Activated CD4-positive, alpha-beta T cell treated with anti-CD3 and anti-CD28 coated beads, Interleukin-2, amount 50 U/mL, for 24 hours (primary cell): ENCODE measurements at places on chromosomes 2 and 18.

DNA sequence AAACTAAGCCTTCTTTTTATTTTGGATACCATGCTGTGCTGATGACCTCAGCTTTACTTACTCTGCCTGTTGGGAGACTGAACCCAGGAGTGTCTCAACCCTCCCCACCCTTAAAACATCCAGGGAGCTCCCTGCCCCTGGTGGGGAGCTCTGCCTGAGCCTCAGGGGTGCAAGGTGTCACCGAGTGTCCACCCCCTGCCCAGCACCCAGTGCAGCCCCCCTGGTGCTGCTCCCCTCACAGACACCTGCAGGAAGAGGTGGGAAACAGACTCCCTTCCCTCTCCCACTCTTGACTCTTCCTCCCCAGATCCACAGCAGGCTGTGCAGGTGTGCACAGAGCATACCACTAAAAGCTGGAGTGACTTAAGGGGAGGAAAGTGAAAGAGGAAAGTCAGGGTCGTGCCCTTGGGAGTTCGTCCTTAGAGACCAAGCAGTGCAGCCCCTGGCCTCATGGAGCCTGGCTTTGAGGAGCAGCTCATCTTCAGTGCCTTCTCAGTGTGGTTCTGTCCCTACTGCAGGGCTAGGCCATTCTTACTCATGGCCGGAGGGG lies 51.3 kb downstream of the MYO7B start:
- no peak for DNase-seq

DNA sequence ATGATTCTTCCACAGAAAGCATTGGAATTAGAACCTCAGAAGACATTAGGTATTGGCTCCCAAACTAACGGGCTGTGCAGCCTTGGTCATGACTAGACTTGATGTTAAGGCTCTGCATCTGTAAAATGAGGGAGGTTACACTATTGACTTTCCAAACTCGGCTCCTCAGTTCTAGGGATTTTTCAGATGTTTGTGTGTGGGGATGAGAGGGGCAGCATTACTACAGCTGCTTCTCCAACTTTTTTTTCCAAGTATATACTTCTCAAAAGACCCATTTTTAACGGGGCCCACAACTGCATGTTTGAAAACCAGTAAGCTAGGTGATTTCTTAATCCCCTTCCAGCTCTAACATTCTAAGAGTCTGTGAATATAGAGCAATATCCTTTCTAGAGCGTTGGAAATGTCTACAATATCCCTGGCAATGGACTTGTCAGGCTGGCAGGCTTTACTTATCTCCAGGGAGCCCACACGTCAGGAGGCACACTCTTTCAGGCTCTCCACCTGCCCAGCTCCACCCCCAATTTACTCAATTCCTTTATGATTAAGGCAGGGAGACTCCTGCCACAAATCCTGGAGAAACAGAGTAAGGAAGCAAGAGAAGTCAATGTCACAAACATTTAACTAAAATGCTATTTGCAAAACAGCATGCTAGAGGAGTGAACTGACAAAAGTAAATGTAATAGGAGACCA lies 844 bp upstream of the MPV17 start:
- DNase-seq = no peak

DNA sequence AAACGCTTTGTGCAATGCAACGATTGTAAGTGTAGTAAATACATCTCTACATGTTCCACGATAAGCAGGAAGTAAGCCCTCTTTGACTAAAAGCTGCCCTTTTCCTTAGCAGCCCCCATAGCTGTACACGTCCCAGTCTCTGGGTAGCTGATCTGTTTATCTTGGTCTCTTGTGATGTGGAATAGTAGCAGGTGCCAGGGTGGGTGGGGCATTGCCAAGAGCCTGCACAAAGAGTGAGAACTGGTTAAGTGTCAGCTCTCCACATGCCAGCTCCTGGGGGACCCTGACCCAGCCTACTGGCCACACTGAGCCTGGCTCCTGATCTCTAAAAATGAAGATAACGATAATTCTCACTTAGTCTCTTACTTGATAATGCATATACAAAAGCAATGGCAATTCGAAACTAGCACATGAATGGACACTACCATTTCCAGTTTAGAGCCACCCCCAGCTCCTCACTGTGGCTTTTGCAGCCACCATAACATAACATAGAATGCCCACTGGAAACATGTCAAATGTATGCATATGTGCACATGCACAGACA lies 92.3 kb downstream of the MYT1L start:
- DNase-seq = no peak

GRCh38 chr2:9424447-9425164 lies 1.2 kb downstream of the CPSF3 start:
- DNase-seq = no peak

- DNase-seq = no peak
These were observed 233.4 kb downstream of the AGPS start for GRCh38 chr2:177625744-177626650.

DNA sequence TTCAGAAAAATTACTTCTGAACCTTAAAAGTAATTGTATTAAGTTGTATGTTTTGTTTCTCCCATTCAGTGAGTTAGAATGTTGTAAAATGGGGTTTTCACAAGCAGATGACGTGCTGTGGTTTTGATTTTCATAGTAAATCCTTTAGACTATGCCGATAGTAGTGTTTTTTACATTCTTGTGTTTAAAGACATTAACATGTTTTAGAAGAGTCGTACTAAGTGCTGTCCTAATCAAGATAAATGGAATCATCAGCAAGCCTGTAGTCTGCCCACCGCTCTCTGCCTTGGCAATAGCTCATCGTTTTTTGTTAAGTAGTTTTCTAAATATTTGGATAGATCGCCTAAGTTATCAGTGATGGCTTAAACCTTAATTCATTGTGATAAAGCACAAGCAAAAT lies 21.5 kb downstream of the PKP4 start:
- no peak for DNase-seq

DNA sequence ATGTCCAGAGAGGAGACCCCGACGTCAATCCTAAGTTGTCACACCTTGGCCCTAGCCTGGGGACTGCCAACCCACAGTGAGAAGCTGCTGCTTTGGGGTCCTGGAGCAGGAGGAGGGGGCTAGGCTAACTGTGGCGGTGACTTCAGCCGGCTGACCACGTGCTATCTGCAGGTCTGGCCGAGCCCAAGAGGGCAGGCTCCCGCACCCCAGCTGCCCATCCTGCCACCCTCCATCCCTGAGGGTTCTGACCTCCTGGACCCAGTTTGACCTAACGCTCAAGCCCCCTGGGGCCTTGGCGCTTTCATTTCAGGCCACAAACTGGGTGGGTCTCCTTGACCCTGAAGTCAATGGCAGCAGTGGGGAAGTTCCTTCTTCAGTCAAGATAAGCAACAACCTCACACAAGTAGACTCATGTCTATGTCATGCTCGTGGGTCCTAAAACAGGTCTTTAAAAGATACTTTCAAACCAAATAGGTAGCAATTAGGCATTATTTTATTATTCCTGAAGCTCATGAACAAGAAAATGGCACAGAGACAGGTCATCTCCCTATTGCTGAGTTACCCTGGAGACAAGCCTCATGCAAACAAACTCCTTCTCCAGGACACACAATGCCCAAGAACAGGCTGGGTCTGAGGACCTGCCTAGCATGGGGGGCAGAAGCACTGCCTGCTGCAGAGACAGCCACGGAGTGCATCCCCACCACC lies 2.3 kb downstream of the HES6 start:
- DNase-seq = no peak

GRCh38 chr2:46902465-46902864 lies 13.1 kb downstream of the MCFD2 start:
- DNase-seq = no peak
